Activated naive CD4-positive, alpha-beta T cell treated with anti-CD3 and anti-CD28 coated beads, Interleukin-2, amount 10 ng/mL, durations not matched to agents 7 days and 5 days (primary cell): ENCODE measurements at places on chromosomes 4 and X.

DNA sequence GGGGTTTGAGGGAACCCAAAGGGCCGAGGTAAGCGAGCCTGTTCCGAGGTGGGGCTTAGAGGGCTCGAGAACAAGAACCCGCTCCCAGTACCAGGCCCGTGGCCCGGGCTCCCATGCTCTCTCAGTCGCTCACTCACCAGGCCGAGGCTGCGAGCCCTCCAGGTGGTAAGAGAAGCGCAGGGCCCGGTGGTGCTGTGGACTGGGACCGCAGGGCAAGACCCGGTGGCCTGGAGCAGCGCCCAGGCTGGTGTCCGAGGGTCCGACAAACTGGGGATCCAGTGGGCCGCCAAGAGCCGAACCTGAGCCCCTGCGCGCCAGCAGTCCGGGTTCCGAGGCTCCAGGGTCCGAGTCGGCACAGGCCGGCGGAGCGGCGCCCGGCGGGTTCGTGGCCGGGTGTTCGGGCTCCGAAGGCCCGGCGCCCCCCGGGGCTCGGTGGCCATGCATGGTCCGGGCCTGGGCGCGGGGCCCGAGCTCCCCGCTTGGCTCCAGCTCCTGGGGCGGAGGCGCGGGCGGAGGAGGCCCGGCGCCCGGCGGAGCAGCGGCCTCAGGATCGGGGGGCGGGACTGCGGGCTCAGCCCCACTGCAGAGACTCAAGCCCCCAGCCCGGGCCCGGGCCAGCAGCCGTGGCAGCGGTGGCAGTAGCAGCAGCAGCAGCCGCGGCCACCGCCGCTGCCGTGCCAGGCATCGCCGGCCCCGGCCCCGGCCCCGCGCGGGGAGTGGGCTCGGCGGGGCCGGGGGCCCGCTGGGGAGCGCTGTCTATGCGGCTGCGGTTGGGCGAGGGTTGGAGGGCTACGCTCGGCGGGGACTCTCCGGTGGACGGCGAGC is 833 bp downstream of the FGD1 start:
- DNase-seq: peak; percentile 21

GRCh38 chr4:76729980-76730379 is 168.0 kb downstream of the SOWAHB start:
- no peak for DNase-seq

DNA sequence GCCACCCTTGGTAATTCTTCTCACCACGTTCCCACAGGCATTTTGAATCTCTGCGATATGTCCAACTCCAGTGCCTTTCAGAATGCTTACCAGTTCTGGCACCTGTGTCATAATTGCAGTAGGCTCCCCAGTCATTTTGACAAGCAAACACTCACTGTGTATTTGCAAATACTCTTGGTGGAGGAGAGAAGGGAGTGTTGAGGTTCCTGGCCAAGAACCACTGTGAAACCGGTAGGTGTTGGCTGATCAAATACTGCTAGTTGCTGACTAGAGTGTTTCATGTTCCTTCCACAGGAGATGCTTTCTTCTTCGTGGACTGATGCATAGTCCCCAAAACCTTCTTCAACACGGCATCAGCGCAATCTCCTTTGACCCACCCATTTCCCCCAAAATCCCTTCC is 16.0 kb upstream of the NLGN4X start:
- DNase-seq: no peak

DNA sequence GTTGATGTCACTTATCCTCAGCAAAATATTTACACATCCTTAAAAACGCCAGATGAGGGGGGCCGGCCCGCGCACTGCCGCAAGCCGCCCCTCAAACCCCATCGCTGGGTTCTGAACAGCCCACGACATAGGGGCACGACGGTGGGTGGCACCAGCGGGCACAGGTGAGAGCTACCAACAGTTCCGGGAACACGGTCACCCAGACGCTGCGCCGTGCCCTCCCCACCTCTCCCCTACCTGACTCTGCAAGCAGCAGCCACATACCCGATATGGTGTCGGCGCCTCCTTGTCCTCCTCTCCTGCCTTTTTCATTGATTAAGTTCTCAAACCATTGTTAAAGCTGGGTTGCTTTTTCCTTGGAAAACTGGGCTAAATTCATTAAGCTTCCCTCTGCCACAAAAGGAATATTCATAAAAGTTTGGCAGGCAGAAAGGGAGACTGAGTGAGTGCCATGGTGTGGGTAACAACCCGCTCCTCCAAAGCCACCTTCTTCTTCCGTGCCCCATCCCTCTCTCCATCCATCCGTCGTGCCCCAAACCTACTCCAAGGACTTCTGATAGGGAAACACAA is 1.4 kb downstream of the RAI2 start:
- peak; percentile 23 for DNase-seq

DNA sequence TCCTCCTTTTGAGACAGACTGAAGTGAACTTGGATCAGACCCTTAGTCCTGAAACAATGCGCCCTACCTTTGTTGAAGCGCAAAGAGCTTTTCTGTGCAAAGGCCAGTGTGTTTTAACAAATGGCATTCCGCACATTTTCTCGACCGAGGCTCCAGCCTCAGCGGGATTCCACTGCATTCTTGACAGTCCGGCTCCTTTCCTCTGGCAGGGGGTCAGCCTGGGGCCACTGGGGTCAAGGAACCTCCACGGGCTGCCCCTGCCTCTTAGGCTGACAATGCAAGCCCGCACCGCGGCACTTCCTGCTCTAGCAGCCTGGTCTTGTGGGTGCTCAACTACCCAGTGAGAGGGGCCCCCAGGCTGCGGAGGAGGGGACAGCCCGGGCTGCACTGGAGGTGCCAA is 47.2 kb upstream of the TFDP3 start:
- no peak for DNase-seq

DNA sequence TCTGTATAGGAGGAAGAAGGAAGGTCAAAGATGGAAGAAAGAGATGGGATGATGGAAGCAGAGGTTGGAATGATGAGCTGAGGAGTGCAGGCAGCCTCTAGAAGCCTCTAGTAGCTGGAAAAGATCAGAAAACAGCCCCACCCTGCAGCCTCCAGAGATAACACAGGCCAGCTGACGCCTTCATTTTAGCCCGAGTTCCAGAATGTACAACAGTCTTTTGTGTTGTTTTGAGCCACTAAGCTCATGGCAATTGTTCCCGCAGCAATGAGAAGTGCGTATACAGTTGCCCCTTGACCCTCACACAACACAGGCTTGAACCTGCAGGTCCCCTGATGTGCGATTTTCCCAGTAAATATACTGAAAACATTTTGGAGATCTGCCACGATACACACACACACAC is 72.0 kb downstream of the WFS1 start:
- DNase-seq: no peak

DNA sequence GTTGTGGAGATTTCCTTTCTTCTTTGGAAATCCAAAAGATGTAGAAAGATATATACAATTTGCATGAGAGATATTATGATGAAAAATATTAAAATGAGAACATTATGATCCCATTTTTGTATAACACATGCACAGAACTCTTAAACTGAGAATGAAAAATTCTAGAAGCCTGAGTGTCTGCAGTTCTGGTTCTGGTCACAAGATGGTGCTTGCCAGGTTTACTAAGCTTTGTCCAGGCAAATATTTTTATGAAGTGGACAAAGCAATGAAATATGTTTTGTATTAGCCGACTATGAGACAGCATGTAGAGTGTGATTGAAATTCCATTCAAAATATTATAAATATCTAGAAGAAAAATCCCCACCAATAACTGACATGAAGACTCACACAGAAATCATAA is 2.2 kb downstream of the PWWP3B start:
- no peak for DNase-seq

DNA sequence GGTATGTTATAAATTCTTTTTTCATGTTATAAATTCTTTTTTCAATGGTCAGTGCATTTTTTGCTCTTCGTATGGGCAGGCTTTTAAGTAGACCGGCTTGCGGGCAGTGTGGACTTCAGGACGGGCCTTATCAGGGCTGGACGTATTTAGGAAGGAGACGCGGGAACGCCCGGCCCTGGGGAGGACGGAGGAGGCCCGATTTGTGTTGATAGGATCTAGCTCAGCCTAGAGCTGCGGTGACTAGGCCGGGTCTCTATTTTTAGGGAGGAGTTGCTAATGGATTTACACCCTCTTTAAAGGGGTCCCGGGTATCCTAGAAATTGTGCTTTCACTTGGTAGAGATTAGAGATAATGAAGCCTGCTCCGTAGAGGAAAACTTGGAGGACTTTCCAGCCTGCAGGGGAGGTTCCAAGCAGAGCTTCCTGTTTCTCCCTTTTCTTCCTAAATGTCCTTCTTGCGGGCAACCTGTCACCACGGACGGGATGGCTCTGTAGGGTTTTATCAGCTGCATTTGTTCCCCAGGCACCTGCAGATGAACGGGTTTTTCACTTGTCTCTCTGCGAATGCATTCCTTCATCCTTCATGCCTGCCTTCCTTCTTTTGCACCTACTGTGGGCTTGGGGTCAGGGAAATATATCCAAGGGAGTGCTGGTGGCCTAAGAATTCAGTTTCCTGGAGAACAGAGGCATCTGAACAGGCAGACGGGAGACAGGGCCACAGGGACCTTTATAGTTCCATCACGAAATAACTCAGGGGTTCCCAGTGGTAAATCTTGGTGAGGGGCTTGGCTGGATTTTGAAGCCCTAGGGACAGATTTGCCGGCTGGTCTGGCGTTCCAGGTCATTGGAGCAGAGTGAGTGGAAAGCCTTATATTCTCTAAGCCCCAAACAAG is 1.4 kb downstream of the CD99 start:
- peak; percentile 44 for DNase-seq

GRCh38 chrX:110022599-110023448 is 19.9 kb downstream of the TMEM164 start:
- DNase-seq: no peak

- no peak for DNase-seq
These were observed 211.8 kb downstream of the PPP3CA start for GRCh38 chr4:101135371-101136010.

GRCh38 chr4:171203425-171203824 is 609.8 kb upstream of the GALNTL6 start:
- DNase-seq: no peak

DNA sequence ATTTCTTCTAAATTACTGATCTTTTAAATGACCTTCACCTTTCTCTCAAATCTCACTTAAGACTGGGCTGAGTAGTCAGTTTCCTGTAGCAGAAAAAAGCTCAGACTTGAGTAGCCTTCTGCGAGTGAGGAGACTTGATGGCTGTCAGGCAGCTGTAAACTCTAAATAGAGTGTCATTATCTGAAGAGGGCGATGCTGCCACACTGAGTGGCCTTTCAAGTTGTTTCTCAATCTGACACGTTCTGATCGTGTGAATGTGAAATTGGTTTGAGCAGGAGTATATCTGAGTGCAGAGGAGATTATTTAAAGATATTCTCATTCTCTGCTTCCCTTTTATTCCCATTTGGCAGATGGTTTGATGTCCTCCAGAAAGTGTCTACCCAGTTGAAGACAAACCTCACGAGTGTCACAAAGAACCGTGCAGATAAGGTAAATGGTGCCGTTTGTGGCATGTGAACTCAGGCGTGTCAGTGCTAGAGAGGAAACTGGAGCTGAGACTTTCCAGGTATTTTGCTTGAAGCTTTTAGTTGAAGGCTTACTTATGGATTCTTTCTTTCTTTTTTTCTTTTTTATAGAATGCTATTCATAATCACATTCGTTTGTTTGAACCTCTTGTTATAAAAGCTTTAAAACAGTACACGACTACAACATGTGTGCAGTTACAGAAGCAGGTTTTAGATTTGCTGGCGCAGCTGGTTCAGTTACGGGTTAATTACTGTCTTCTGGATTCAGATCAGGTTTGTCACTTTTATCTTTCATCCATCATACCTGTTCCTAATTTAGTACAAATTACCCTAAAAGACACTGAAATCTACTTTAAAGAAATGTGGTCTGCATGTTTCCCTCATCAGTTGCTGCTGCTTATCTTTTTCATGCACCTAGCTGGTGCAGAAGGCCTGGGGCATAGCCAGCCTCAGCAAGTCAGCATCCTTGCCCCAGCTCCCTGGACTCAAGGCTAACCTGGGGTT is 74.3 kb upstream of the MSANTD1 start:
- DNase-seq: no peak

DNA sequence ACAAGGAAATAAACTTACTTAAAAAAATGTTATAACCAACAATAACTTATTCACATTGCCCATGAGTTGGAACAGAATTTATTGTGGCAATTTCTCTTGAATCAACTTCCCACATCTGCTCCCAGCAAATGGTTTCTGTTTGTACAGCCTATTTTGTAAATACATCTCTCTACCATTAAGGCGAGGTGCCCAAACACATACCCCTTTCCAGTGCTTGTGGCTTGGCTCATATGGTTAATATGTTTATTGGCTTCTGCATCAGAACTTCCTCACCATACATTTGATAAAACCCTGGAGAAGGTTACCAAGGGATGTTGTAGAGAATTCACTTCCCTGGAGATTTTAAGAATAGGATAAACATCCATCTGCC is 207.1 kb downstream of the SOWAHB start:
- no peak for DNase-seq

- DNase-seq: no peak
These were observed 48.7 kb downstream of the CLOCK start for GRCh38 chr4:55498051-55498450.

- DNase-seq: no peak
These were observed 5.0 kb upstream of the RP2 start for GRCh38 chrX:46831765-46832327.

GRCh38 chr4:53536328-53536727 is 55.0 kb downstream of the LNX1 start:
- DNase-seq: no peak

GRCh38 chrX:124209792-124210576 is 122.5 kb upstream of the TEX13D start:
- no peak for DNase-seq

GRCh38 chr4:10762561-10762960 is 78.0 kb upstream of the CLNK start:
- no peak for DNase-seq

- DNase-seq: no peak
These were observed 988.9 kb downstream of the RAB28 start for GRCh38 chr4:12495211-12495610.

DNA sequence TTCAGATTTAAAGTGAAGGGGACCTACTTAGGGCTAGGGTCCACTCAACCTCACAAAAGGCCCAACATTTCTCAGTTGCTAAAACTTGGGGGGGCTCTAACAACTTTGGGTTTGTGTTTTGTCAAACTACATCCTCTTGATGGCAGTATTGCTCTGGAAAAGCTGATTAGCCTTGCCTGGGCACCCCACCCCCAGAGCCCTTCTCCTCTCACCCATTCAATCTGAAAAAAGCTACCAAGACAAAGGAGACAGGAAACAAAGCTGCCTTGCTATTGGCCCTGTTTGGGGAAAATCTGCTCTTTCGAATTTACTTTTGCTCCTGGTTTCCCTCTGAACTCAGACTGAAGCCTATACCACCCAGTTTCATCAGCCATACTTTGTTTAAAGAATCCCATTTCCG is 195.2 kb upstream of the STK26 start:
- peak; percentile 75 for DNase-seq

- DNase-seq: no peak
These were observed 487.7 kb upstream of the INTU start for GRCh38 chr4:127145006-127145540.

- no peak for DNase-seq
These were observed 81.5 kb downstream of the SLIT2 start for GRCh38 chr4:20333141-20333715.

DNA sequence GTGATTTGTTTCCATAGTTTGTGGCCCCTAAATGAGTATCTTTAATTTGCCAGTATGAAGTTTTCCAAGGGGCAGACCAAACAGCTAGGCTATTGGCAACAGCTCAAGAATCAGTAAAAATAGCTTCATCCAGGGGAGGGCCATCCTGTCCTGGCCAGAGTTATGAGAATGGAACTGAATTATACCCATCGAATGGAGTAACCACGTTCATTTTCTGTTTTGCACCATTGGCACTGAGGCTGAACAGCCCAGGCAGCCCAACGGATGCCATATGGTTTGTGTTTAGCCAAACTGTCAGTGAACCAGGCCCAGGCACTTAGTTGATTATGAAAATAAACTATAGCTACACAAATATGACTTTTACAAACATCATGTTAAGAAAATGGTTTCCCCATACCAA is 17.7 kb upstream of the ASB5 start:
- DNase-seq: no peak
